ENCODE measurements at places on chromosomes 13 and 19.
A peak's percentile ranks its signal among the peaks of the same experiment; 100 is the strongest.

GRCh38 chr19:11151181-11151580 is 4.4 kb downstream of the SPC24 start:
- no peak for DNase-seq

GRCh38 chr13:46664195-46664594 is 111.2 kb downstream of the LRCH1 start:
- DNase-seq, result no peak

- DNase-seq, result no peak
Observed at GRCh38 chr19:10768936-10769335, 51.1 kb downstream of the DNM2 start.

GRCh38 chr13:77184455-77184854 is 142.4 kb downstream of the MYCBP2 start:
- no peak for DNase-seq

GRCh38 chr13:94620286-94620896 is 18.7 kb downstream of the GPR180 start:
- peak; percentile 53 for DNase-seq

DNA sequence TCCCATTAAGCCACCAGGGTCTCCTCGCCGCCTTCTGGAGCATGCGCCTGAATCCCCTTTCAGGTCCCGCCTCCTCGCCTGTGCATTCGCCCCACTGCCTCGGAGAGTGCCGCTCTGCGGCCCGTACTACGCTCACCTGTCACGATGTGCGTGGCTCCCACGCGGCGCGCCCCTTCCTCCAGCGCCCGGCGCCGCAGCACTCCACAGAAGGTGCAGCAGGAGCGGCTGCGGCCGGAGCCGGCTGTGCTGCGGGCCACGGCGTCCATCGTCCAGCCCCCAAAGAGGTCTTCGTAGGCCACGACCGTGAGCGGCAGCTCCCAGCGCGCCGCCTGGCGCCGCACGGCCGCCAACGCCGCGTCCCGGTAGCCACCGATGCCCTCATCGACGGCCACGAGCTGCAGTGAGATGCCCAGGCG is 4.3 kb downstream of the CTU1 start:
- no peak for DNase-seq

DNA sequence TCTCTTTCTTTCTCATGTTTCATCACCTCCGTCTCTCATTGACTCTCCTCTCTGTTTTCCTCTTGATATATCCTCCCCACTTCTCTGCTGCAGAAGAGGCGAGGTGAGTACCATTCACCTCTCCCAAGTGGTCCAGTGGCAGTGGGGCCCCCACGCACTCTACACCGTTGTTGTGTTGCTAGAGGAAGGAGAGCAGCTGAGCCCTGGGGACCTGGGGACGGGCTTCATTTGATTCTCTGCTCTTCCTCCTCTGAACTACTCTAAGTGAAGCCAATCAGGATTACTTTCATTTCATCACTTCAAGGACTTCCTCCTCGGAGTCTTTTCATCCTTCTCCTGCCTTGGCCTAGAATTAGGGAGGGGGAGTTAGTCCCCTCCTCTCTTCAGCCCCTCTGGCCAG is 64.6 kb downstream of the CCNE1 start:
- no peak for DNase-seq

- DNase-seq, result no peak
Observed at GRCh38 chr19:1913781-1914577, 8.8 kb downstream of the ADAT3 start.

DNA sequence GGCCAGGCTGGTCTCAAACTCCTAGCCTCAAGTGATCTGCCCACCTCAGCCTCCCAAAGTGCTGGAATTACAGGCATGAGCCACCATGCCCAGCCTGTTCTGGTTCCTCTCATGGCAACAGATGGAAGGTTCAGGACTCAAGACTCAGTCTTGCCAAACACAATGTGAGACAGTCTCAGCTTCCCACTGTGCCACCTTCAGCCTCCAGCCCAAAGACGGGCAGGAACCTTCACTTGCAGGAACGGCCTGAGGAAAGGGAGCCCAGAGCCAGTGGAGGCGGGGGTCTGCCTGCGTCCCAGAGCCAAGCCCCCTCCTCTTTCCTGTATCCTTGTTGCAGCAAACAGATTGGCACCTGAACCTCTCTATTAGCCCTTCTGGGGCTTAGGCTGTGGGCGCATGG is 2.9 kb upstream of the CHST8 start:
- DNase-seq, result no peak

DNA sequence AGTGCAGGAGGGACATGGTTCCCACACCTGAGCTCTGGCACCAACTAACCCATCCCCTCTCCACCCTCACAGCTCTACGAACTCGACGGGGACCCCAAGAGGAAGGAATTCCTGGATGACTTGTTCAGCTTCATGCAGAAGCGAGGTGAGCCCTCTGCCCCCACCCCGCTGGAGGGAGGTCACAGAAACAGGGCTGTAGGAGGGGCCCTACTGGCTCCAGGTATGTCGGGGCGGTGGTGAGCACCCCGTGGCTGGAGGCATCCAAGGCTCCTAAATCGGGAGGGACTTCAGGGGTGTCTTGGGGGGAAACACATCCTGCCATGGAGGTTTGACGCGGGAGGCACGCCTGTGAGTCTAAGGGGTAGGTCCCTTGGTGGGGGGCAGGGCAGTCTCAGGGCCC is 24.1 kb upstream of the WDR18 start:
- DNase-seq, result no peak

- no peak for DNase-seq
Observed at GRCh38 chr19:48751845-48752495, 471 bp downstream of the FUT1 start.

- no peak for DNase-seq
Observed at GRCh38 chr13:99717959-99718674, 216.8 kb downstream of the TM9SF2 start.

- no peak for DNase-seq
Observed at GRCh38 chr13:80873589-80873988, 532.7 kb upstream of the SPRY2 start.

DNA sequence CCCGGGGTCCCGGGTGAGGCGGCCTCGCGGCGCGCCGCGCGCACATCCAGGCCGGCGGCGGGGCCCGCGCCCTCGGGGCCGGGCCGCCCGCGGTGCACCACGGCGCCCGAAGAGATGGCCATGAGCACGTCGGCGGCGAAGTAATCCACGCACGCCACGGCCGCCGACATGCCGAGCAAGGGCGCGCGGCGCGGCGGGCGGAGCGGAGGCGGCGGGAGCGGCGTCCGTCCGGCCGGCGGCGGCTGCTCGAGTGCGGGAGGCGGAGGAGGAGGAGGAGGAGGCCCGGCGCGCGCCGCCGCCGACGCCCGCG is at the start of gene KLF16:
Gene KLF16, minus strand, starts transcription at position 252 of the 310 bp plus-strand sequence. Its CDS starts 82 bp downstream, at position 170.
- DNase-seq, result no peak

Measured in hematopoietic multipotent progenitor cell treated with erythropoietin and hydrocortisone succinate and interleukin-3 and kit ligand, for 15 days (in vitro differentiated cells).